ENCODE measurements at places on chromosomes 6 and 20.

DNA sequence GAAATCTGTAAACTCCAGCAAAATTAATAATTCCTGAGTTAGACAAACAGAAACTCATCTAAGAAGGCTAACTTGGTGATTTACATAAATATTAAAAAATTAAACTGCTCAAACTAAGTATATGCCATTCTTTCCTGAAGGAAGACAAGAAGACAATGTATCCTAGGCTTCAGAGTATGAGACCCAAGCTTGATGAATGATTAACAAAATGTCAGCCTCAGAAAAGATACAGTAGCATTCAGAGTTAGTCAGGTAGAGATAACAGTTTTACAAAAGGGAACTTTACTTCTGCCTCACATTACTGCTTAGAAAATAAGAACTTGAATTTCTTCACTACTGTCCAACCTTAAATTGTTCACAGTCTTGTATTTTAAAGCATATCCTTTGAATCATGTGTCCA lies 12.0 kb downstream of the CSNK2A1 start:
- DNase-seq = no peak

- DNase-seq = no peak
Measured at GRCh38 chr6:134593887-134594286, 276.0 kb upstream of the SGK1 start.

GRCh38 chr6:44182911-44183390 lies 24.3 kb downstream of the CAPN11 start:
- DNase-seq = no peak

DNA sequence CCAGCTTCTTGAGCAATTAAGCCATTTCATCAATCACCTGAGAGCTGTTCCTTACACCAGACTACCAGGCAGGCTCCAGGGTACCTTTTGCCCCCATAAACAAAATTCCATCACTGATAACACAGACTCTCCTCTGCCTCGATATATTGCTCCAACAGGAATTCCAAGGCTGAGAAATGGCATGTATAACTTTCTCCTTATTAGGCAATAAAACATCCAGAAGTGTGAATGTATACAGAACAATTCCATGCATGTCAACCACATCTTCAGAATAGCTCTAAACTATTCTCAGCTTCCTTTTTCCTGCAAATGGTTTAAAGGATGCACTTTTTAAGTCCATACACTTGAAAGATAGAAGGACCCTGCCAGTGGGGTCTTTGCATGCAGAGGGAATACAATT lies 73.8 kb downstream of the EDN3 start:
- DNase-seq = no peak
